Neural progenitor cell (in vitro differentiated cells): ENCODE measurements at places on chromosomes 5 and 9. TPM values are rescaled to one million over a fixed set of nuclear protein-coding genes. Genes with fewer than 3 reads are reported as not detected.

SOWAHA gene
- total RNA-seq, result 0.03 TPM in 1 of 2 replicates, not detected in the other

TMEM232 gene
- 2.0 and 5.2 TPM in 2 replicates for total RNA-seq

FOXD4L5 gene
- total RNA-seq, result 0.19 TPM in 1 of 2 replicates, not detected in the other

APBA1 gene
- 2.1 and 3.4 TPM in 2 replicates for total RNA-seq

BAAT gene
- total RNA-seq, result 0.09 and 0.15 TPM in 2 replicates

ARHGEF37 gene
- total RNA-seq, result 0.99 and 1.7 TPM in 2 replicates

ALDH1A1 gene
- not detected in 2 replicates for total RNA-seq

GRCh38 chr5:170112876-170113521 lies 7.3 kb downstream of the FOXI1 start:
- peaks cover 28% of the 10 kb centered on the region for H3K4me1 ChIP-seq
- no peak overlapping the region for H3K27ac ChIP-seq
- H3K27me3 ChIP-seq, result peaks cover 51% of the 10 kb centered on the region
- no peaks in the 10 kb centered on the region for H3K36me3 ChIP-seq
- no peak for DNase-seq

DNA sequence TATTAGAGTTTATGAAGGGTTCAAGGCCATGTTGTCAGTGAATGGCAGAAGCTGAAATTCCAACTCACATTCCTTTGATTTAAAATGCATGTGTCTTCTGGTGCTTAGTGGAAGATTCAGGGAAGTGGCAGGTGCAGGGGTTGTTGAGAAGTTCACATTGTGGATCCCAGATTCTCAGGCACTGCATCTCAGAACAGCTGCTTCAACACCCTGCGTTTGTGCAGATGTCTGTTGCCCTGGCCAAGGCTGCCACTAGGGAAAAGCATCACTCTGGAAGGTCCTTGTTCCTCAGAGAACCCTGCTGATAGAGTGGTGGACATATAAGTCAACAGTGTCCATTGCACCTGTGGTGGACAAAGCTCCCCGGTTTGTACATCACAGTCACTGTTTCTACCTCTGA lies 162.7 kb downstream of the PAPPA start:
- no peak overlapping the region for H3K27ac ChIP-seq
- no peaks in the 10 kb centered on the region for H3K36me3 ChIP-seq
- peaks cover 7% of the 10 kb centered on the region for H3K4me1 ChIP-seq
- DNase-seq, result no peak

GRCh38 chr5:155783246-155783645 lies 543.7 kb upstream of the SGCD start:
- no peaks in the 10 kb centered on the region for H3K4me1 ChIP-seq
- no peak for DNase-seq
- H3K36me3 ChIP-seq, result no peaks in the 10 kb centered on the region
- no peak overlapping the region for H3K4me3 ChIP-seq
- H3K27ac ChIP-seq, result no peak overlapping the region
- H3K27me3 ChIP-seq, result no peaks in the 10 kb centered on the region

DNA sequence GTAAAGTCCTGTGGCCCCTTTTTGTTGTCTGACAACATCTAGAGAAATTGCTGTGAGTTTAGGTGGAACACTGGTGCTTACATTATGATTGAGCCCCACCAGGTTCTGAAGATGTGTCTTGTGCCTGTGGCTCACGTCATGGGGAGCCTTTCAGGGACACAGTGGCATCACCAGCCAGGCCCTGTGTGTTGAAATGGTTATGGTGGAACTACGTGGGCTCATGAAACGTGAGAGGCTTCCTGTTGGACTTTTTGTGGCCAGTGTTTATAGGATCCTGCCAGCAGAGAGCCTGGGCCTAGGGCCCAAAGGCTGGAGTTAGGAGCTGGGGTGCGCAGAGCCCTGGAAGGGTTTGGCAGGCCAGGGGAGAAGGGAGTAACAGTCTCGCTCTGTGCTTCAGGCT lies 46.8 kb downstream of the TENT4A start:
- H3K27ac ChIP-seq, result no peak overlapping the region
- no peak overlapping the region for H3K4me3 ChIP-seq
- H3K27me3 ChIP-seq, result no peaks in the 10 kb centered on the region
- H3K36me3 ChIP-seq, result no peaks in the 10 kb centered on the region

DNA sequence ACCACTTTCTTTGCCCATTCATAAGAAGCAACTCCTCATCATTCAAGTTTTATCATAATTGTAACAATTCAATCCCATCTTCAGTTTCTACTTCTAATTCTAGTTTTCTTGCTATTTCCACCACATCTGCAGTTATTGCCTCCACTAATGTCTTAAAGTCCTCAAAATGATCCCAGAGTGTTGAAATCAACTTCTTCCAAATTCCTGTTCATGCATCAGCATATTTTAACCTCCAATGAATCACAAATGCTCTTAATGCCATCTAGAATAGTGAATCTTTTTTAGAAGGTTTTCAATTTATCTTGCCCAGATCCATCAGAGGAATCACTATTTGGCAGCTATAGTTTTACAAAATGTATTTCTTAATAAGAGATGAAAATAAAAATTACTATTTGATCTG lies 3.2 kb upstream of the SRP19 start:
- H3K36me3 ChIP-seq, result no peaks in the 10 kb centered on the region
- no peak overlapping the region for H3K27ac ChIP-seq
- no peak for DNase-seq
- H3K4me3 ChIP-seq, result no peak overlapping the region
- H3K27me3 ChIP-seq, result peaks cover 41% of the 10 kb centered on the region
- peaks cover 9% of the 10 kb centered on the region for H3K4me1 ChIP-seq

DNA sequence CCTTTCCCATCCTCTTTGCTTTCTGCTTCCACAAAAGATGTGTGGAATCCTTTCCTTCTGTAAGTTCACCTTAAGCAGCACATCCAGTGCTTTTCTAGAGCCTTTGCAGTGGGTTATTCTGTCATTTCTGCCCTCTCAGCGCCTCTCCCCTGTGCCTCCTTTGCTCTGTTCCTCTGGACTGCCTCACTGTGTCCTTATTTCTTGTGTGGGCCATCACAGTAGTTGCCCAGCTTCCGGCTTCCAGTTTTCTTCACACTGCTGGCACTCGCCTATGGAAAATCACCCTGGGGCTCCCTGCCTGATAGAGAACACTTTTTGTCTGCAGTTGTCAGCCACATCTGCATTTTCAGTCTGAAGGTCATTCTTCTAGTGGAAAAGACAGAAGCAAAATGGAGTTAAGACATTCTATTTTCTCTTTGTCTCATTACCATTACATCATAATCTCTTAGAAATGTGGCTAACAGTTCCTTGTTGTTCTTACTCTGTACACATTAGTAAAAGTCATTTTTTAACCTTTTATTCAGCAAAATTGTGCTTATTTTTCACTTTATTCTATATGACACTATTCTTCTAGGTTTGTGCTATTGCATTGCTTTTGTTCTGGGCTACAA lies 64.1 kb upstream of the ZNF608 start:
- no peaks in the 10 kb centered on the region for H3K27me3 ChIP-seq
- peaks cover 28% of the 10 kb centered on the region for H3K4me1 ChIP-seq

DNA sequence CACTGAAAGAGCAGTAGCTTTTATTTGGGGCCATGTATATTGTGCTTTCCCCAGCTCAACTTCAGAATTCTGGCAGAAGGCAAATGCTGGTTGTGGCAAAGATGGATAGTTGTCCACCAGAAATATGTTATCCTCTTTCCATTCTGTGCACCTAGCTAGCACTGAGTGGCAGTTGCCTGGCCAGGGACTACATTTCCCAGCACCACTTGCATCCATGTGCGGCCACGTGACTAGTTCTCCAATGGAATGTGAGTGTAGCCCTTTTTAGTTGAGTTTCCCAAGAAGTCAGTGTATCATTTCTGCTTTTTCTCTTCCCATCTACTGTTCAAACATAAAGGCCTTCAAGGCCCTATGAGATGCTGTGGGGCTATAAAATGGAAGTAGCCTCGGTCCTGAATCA lies 354.0 kb upstream of the CLINT1 start:
- H3K27ac ChIP-seq, result no peak overlapping the region
- no peak for DNase-seq
- no peaks in the 10 kb centered on the region for H3K4me1 ChIP-seq
- no peaks in the 10 kb centered on the region for H3K36me3 ChIP-seq

GRCh38 chr9:36140086-36141084 lies 3.9 kb downstream of the GLIPR2 start:
- no peak for DNase-seq
- H3K36me3 ChIP-seq, result no peaks in the 10 kb centered on the region
- peaks cover 37% of the 10 kb centered on the region for H3K27me3 ChIP-seq
- H3K4me3 ChIP-seq, result no peak overlapping the region

DNA sequence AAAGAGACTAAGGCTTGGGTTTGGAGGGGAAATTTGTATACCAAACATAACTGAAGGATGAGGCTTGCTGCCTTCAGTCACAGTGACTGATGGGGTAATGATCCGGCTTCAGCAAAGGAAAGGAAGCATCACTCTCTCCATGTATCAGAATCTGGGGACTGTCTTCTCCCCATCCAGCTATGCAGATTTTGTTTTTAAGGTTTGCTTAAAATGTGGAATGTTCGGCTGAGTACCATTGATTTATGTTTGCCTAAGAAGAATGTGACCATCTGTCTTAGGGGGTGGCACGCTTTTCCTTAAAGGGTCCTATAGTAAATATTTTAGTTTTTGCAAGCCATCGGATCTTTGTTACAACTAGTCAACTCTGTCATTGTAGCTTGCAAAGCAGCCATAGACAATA lies 291.9 kb downstream of the ARHGEF28 start:
- H3K27ac ChIP-seq, result no peak overlapping the region
- H3K4me1 ChIP-seq, result peaks cover 20% of the 10 kb centered on the region
- no peak for DNase-seq
- H3K27me3 ChIP-seq, result no peaks in the 10 kb centered on the region
- H3K4me3 ChIP-seq, result no peak overlapping the region

GRCh38 chr5:138077064-138077696 lies 6.7 kb upstream of the WNT8A start:
- DNase-seq, result peak; percentile 84
- H3K27me3 ChIP-seq, result no peaks in the 10 kb centered on the region
- H3K27ac ChIP-seq, result no peak overlapping the region
- H3K4me1 ChIP-seq, result peaks cover 29% of the 10 kb centered on the region
- H3K4me3 ChIP-seq, result no peak overlapping the region
- no peaks in the 10 kb centered on the region for H3K36me3 ChIP-seq

- no peaks in the 10 kb centered on the region for H3K36me3 ChIP-seq
- no peaks in the 10 kb centered on the region for H3K4me1 ChIP-seq
- no peak overlapping the region for H3K27ac ChIP-seq
- no peaks in the 10 kb centered on the region for H3K27me3 ChIP-seq
- DNase-seq, result no peak
These were observed 597.8 kb upstream of the CLINT1 start for GRCh38 chr5:158456756-158457155.

- H3K36me3 ChIP-seq, result no peaks in the 10 kb centered on the region
- H3K4me1 ChIP-seq, result no peaks in the 10 kb centered on the region
- H3K27ac ChIP-seq, result no peak overlapping the region
- no peaks in the 10 kb centered on the region for H3K27me3 ChIP-seq
These were observed 65.2 kb upstream of the RNU6ATAC start for GRCh38 chr9:134229466-134230091.

DNA sequence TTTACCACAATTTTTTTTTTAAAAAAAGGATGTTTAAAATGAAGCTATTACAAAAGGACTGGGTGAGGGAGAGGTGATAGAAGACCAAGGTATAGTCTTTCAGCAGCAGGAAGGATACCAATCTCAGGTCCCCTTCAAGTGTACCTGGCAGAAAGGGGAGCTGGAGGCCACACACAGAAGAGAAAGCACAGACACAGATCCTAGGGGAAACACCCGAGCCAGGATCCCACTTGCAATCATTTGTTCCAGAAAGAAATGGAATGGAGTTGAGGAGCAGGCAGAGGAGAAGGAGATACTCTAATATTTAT lies 5.6 kb downstream of the GNPDA1 start:
- no peaks in the 10 kb centered on the region for H3K4me1 ChIP-seq
- H3K27me3 ChIP-seq, result no peaks in the 10 kb centered on the region
- no peak overlapping the region for H3K4me3 ChIP-seq
- DNase-seq, result no peak
- no peaks in the 10 kb centered on the region for H3K36me3 ChIP-seq

DNA sequence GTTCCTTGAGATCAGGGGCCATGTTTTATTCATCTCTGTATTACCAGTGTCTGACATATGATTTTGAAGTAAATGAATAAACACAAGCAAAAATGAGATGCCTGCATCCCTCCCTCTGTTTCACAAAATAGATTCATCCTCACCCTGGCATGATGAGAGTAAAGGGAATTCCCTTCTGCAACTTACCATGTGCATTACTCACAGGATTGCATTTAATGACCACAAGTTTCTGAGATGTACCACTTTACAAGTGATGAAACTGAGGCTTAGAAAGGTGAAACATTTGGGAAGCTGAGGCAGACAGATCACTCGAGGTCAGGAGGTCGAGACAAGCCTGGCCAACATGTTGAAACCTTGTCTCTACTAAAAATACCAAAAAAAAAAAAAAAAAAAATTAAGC lies 74.2 kb upstream of the TNFSF8 start:
- no peaks in the 10 kb centered on the region for H3K4me1 ChIP-seq
- no peak for DNase-seq
- H3K27ac ChIP-seq, result no peak overlapping the region

DNA sequence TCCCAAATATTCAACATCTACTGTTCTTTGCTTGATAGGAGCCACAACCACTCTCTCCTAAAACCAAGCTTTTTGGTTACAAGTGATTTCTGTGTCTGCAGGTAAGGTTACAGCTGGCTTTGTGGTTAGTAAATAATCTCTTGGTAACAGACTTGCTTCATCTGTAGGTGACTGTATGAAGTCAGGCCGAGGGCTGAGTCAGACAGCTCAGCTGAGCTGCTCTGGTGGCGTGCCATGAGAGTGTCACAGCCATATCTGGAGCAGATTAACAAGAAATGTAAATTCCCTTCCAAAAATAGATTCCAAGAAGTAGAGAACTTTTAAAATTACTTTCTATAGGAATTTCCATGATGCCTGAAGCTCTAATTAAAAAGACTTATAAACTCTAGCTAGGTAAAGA lies 23.7 kb upstream of the TAS2R1 start:
- no peak for DNase-seq
- H3K4me1 ChIP-seq, result no peaks in the 10 kb centered on the region
- H3K27ac ChIP-seq, result no peak overlapping the region
- no peak overlapping the region for H3K4me3 ChIP-seq
- no peaks in the 10 kb centered on the region for H3K27me3 ChIP-seq
- H3K36me3 ChIP-seq, result no peaks in the 10 kb centered on the region

GRCh38 chr5:105033637-105034400 lies 1471.2 kb upstream of the NUDT12 start:
- DNase-seq, result no peak
- H3K4me3 ChIP-seq, result no peak overlapping the region
- H3K36me3 ChIP-seq, result no peaks in the 10 kb centered on the region
